ENCODE measurements at places on chromosomes 4 and X.
A peak's percentile ranks its signal among the peaks of the same experiment; 100 is the strongest.

DNA sequence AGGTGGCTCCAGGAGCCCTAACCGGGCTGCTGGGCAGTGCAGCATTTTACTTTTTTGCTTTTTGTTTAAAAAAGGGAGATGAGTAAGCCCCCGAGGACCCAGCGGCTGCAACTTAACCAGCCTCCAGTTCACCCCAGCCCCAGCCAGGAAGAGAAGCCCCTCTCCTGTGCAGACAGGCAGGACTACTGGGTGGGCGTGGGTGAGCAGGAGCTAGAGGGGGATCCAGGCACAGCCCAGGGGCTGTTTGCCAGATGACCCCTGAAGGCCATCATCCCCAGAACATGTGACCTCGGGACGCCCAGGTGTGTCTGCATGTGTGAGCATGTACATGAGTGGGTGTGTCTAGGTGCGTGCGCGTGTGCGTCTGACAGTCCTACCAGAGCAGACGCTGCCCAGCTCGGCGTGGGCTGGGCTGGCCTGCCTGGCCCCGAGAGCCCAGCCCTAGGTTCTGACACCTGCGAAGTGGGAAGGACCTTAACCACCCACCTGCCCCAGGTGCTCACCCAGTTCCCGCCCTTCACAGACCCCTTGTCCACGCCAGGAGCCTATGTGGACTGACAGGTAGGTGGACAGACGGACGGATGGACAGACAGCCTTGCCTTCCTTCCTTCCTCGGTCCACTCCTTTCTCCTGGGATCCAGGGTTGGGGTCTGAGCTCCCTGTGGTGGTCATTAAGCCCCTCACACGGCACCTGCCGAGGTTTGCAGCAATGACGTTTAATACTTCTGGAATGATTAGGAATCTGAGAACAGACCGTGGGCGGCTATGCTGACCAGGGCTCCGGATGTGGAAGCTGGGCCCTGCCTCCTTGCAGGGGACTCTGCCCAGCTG lies 7.8 kb upstream of the HAUS3 start:
- no peak for ATAC-seq

DNA sequence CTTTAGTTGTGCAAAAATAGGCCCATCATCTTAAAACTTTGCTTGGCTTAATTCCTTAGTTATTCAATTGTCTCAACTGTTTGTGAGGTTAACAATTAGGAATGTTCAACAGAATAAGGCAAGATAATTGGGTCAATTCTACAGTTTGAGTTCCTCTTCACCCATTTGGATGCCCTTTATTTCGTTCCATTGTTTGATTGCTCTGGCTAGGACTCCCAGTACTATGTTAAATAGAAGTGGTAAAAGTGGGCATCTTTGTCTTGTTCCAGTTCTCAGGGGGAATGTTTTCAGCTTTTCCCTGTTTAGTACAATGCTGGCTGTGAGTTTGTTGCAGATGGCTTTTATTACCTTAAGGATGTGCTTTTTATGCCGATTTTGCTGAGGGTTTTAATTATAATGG lies 761.5 kb upstream of the GRIA3 start:
- ATAC-seq = no peak

- ATAC-seq = no peak
Measured at GRCh38 chrX:13827298-13828090, 10.6 kb upstream of the GPM6B start.

- ATAC-seq = no peak
Measured at GRCh38 chr4:113844369-113844768, 82.8 kb upstream of the CAMK2D start.

GRCh38 chrX:44234116-44234515 lies 109.4 kb downstream of the EFHC2 start:
- no peak for ATAC-seq

GRCh38 chrX:153662266-153662665 lies 11.3 kb downstream of the PNCK start:
- no peak for ATAC-seq

DNA sequence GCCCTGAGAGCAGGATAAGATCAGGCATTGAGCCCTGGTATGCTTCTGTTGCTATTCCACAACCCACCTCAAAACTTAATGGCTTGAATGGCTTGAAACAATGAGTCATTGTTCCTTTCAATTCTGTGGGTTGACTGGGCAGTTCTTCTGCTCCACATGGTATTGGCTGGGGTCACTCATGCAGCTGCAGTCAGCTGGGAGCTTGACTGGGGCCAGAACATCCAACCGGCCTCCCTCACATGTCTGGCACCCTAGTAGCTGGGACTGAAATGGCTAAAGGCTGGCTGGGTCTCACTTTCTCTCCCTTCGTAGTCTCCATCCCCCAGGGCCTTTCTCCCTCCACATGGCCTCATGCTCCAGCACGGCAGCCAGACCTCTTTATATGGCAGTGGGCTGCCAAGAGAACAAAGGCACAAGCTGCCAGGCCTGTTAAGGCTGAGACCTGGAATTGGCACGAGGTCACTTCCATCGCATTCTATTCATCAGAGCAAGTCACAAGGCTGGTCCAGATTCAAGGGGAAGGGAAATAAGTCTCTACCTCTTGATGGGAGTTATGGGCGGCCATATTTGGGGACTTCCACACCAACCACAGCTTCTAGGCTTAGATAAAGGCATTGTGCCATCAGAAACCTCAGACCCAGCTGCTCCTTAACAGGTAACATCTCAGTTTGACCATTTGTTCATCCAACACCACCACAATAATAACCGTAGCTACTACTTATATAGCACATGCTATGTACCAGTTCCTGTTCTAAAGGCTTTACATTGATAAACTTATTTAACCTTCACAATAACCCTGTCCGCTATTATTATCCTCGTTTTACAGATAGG lies 159.7 kb upstream of the ATP6AP2 start:
- no peak for ATAC-seq

DNA sequence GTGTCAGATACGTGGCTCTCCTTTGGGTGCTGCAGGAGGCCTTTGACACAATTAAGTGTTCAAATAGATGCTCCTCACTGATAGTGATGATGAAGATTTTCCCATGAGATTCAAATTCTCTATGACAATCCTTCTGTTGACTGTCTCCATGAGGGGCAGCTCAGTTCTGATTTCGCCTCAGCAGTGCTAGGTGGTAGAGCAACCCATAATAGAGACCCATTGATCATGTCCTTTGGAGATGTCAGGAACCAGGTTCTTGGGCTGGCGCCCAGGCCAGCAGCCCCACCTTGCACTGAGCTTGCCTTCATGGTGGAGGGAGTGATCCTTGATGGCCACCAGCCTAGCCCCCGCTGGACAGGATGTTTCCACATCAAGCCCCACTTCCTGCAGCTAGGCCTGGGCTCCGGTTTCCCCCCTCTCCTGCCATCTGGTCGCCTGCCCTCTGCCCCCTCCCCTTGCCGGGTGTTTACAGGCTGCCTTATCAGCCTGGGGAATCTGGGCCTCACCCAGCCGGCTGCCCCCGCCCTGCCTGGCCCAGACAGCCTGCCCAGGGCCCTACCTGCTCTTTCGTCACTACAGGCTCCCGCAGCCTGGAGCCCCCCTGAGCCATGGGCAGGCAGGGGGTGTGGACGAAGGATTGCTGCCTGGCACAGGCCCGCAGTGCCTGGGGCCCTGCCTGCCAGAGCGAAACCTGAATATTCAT lies 12.6 kb downstream of the ELF4 start:
- ATAC-seq = peak; percentile 48

GRCh38 chr4:18691431-18692200 lies 670.1 kb upstream of the LCORL start:
- no peak for ATAC-seq

GRCh38 chr4:118113220-118113619 lies 78.9 kb downstream of the NDST3 start:
- ATAC-seq = no peak

DNA sequence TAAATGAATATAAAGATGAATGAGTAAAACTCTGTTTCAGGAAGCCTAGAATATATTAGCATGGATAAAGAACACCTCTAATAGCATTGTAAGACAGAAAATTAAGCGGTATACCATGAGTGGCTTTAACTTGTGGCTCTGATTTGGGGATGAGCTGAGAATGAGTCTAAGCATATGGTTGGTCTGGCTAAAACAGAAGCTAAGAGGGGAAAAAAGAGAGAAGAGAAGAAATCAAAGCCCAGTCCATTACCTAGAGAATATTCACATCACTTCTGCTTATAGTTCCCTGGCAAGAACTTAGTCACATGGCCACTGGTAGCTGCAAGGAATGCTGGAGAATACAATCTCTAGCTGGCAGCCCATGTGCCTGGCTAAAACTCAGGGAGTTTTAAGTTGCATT lies 414.5 kb downstream of the PRDM5 start:
- ATAC-seq = no peak

DNA sequence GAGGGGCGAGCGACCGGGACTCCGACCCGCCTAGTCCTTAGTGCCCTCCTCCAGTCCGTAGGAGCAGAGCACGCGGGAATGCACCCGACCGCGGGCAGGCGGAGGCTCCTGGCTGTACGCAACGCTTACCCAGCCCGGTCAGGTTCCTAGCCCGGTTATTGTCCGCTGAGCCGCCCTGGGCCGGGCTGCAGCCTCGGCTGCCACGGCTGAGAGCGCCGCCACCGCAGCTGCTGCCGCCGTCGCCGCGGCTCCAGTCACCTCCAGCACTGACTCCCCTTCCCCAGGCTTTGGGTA lies at the start of gene AMER1:
TSS of gene AMER1 (minus strand) at position 268 of the 294 bp plus-strand sequence. CDS start 12,422 bp downstream, outside the sequence.
- peak; percentile 39 for ATAC-seq

DNA sequence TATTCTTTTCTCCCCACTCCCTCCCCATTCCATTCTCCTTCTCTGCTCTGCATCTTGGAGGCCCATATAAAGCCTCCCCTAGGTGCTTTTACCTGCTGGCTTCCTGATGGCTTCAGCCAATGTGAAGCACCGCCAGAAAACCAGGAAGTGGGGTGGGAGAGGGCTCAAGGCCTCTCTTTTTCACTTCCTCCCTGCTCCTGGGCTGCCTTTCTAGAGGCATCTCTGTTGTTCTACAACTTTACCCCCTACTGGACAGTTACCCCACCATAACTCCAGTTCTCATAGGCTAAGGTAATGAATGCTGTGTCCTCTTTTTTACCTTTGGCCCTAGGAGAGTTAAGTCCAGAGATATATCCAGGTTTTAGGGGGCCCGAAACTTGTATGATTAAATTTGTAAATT lies 62.4 kb upstream of the PPARGC1A start:
- no peak for ATAC-seq

- ATAC-seq = no peak
Measured at GRCh38 chr4:26362745-26363439, 42.1 kb downstream of the RBPJ start.

GRCh38 chrX:74490247-74490646 lies 69.0 kb downstream of the SLC16A2 start:
- ATAC-seq = no peak

- peak; percentile 25 for ATAC-seq
Measured at GRCh38 chr4:54315561-54316538, 86.8 kb downstream of the PDGFRA start.

GRCh38 chr4:78166622-78167021 lies 109.5 kb downstream of the FRAS1 start:
- ATAC-seq = no peak

DNA sequence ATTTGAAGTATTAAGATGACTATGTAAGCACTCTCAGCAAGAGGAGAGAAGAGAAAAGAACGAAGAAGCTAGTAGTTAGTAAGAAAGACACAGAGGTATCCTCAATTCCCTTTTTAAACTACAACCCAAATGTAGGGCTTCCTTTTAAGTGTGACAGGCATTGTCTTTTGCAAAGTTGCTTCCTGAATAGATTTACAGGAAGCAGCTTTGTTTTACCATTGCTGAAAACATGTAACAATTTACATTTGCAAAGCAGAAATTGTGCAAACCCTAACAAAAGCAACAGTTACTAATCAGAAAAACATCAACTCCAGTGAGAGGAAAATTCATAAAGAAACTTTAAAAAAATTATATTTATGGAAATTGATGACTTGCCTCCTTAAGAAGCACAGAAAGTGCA lies 96.4 kb downstream of the FAM13A start:
- no peak for ATAC-seq

- ATAC-seq = no peak
Measured at GRCh38 chr4:125624951-125625350, 310.2 kb downstream of the FAT4 start.

Measured in activated CD4-positive, CD25-positive, alpha-beta regulatory T cell treated with anti-CD3 and anti-CD28 coated beads, Interleukin-2, amount 50 U/mL, for 24 hours (primary cell).